ENCODE measurements at places on chromosomes 7 and 10.

GRCh38 chr10:33478089-33478674 is 143.7 kb upstream of the NRP1 start:
- no peak for DNase-seq

GRCh38 chr7:132095111-132095765 is 481.0 kb downstream of the PLXNA4 start:
- DNase-seq, result no peak

GRCh38 chr10:48205918-48206317 is 68.6 kb downstream of the FRMPD2 start:
- no peak for DNase-seq

- no peak for DNase-seq
Observed at GRCh38 chr7:99019523-99020412, 124.1 kb downstream of the SMURF1 start.

- DNase-seq, result no peak
Observed at GRCh38 chr10:79093658-79094411, 25.1 kb downstream of the ZMIZ1 start.

DNA sequence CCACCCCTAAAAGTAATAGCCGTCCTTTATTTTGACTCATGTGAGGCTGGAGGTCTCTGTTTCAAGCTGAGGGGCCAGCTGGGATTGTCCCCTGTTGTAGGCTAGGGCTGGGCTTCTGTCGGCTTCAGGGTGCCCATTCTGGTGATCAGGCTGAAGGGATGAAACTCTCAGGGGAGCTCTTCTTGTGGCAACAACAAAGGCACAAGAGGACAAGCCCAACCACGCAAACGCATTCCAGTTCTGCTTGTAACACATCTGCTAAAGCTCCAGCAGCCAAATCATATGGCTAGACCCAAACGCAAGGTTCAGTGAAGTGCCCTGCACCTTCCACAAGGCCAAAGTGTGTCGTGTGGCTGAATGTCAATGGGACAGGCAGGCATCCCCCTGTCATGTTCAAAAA is 405.7 kb downstream of the INHBA start:
- no peak for DNase-seq

DNA sequence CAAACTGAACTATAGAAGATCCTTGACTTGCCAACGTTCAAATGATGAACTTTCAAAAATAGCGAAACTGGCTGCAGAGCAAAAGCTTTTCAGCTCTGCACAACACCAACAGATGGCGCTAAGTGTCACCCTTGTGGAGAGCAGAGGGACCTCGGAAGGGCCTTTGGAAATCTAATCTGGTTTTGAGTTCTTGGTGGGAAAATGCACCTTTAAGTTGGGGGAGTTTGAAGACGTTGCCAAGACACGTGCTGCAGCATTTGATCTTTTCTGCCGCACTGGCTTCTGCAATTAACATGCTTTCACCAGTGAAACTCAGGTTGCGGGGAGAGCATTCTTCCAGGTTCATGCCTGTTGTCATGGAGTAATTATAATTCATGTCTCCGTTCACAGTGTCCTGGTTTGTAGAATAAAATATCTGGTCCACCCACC is 26.3 kb upstream of the WDR11 start:
- no peak for DNase-seq

DNA sequence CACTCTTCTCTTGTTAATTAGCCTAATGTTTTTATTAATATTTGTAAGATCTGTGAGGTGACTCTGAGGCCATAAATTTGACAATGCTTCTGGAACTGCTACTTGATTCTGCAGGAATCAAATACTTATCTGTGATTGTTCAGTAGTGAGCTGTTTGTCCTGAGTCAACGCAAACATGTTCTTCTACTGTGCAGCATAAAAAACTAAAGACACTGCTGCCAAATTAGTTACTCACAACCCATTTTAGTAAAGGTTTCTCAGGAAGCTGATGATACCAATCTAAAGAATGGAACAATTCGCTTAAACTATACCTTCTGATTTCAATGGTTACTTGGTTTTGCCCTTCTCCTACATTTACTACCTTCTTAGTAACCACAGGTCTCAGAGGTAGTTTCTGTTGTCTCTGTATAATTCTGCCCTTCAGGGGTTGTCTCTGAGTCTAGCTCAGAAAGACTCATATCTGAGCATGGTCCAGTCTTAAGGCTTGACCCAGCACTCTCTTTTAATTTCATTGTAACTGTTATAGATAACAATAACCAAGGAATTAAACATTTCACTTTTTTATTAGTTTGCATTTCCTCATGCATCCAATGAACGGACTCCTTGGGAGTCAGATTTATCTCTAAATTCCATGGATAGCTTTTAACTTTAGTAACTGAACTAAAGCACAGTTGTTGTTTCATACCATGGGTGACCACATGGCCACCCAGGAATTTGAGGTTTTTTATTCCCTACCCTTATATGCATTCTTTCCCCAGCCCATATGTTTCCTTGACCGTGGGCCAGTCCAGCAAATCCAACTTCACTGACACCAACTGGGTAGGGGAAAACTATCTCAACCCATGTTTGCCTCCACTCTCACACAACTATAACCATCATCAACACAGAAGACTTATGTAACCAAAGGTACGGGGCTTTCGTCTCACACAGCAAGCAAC is 309.5 kb upstream of the TEX47 start:
- DNase-seq, result no peak

DNA sequence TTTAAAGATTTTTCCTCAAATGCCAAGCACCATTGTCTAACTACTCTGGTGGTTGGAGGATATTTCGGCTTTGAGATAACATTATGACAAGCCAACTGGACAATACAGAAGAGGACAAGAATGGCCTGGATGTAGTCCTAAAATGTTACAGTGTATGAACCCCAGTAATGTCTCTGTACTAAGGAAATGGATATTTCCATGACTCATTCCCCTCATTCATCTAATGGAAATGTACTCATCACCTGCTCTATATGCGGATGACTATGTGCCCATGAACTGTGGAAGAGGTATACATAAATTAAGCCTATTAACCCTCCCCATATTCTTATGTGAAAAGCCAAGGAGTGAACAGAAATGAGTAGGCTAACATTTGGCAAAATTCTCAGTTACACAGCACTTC is 207.9 kb downstream of the CACNA2D1 start:
- DNase-seq, result no peak

DNA sequence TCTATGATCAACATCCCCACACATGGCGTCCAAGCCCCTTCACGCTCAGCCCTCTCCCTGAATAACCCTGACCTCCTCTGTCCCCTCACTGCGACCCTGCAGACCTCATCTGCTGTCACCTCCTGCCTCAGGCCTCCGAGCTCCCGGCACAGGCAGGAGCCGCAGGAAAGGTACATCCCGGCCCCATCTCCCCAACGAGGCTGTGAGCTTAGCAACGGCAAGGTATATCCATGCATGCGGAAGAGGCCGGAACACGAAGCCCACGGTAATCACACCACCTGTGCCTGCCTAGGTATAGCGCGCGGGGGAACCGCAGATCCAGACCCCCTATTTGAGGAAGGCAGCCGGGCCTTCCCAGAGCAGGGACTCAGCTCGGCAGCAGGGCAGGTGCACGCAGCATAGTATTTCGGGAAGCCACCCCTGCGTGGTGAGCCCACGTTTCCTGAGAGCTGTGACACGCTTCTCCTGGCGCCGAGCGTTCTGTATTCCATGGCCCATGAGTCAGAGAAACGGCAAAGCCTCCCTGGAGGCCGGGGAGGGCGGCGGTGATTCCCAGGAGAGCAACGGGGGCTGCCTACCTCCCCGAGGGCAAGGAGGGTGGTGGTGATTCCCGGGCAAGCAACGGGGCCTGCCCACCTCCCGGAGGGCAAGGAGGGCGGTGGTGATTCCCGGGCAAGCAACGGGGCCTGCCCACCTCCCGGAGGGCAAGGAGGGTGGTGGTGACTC is 50.1 kb upstream of the DNAAF5 start:
- DNase-seq, result no peak

GRCh38 chr10:19904202-19904661 is 88.0 kb downstream of the PLXDC2 start:
- DNase-seq, result no peak

GRCh38 chr10:8731121-8732095 is 676.9 kb downstream of the GATA3 start:
- no peak for DNase-seq

GRCh38 chr7:91180746-91181145 is 83.5 kb upstream of the FZD1 start:
- no peak for DNase-seq

DNA sequence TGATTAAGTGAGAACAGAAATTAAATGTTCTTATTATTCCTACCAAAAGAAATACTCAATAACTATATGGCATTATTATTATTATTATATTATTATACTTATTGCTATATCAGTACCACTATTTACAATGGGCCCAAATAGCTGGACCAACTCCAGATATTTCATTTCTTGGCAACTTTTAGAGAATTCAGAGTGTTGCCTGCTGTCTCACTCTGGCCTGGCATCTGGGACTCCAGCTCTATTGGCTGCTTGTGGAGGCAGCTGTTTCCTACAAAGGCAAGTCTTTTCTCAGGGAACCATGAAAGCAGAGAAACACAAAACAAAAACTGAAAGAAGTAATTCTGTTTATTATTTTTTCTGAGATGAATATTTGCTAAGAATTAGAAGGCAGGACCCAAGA is 105.1 kb upstream of the SORCS1 start:
- no peak for DNase-seq

DNA sequence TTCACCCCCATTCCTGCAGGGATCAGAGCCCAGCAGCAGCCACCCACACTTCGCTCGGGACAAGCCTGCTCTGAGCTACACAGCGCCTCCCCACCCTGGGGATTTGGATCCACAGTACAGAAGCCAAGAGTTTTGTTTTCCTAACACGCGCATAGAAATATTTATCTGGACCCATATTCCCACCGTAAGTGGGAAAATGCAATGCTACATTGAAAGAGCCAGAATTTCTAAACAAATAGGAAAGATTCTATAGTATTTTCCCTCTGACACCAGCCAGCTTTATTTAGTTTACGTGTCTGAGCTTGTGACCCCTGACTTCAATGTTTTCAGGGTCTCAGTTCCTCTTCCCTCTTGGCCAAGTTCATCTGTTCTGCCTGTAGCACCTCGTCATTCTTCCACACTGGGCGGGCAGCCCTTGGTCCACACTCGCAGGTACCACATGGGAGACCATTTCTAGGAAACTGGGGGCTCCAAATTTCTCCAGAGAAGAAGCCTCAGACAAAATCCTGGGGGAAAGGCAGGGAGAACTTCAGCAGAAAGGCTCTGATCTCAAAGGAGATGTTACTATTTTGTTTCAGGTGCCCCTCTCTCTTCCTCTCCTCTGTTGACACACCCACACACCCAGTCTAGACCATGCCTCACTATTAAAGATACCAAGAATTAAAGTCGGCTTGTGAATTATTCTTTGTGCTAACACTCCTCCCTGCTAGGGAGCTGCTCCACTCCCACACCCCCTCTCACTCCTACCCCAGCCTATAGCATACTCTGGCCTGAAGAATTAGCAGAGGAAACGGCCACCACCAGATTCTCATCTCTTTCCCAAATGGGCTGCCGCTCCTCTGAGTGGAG is 116.0 kb upstream of the PCGF5 start:
- DNase-seq, result no peak

GRCh38 chr10:98154076-98154475 is 19.6 kb downstream of the R3HCC1L start:
- no peak for DNase-seq

- DNase-seq, result no peak
Observed at GRCh38 chr7:73449422-73449821, 15.8 kb downstream of the FZD9 start.

GRCh38 chr10:130727766-130728490 is 583.6 kb downstream of the TCERG1L start:
- DNase-seq, result no peak

DNA sequence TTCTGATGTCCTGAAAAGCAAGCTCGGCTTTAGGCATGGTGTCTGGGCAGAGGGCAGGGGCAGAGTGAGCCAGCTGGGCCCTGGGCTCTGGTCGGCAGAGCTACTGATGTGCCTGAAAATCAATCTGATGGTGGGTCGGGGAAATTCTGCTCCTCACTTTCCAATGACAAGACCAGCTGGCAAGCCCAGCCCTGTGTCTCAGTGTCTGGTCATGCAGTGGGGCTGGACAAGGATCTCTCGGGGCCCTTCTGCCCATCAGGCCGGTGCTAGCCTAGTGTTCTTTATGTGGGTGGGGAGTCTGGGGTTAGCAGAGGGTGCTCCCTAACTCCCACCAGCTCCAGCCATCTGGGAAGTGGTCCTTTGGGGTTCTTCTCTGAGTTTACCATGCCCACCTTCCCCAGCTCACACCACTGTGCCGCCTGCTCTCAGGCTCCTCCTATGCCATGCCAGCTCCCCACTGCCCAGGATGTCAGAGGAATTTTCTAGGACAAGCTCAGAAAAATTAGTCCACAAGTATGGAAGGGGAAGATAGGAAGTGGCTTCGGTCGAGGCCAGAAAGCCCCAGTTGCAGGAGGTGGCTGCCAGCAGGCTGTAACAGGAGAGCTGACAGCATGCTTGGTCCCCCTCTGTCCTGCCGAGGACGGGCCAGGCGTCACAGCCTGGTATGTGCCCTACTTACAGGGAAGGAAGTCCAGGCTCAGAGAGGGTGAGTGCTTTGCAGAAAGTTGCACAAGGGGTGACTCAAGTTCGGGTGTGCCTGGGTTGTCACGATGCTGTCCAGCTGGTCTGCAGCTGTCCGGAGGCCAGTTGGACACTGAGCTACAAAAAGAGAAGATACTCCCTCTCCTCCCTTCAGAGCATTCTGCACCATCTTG is 135.2 kb downstream of the ADCY1 start:
- no peak for DNase-seq

DNA sequence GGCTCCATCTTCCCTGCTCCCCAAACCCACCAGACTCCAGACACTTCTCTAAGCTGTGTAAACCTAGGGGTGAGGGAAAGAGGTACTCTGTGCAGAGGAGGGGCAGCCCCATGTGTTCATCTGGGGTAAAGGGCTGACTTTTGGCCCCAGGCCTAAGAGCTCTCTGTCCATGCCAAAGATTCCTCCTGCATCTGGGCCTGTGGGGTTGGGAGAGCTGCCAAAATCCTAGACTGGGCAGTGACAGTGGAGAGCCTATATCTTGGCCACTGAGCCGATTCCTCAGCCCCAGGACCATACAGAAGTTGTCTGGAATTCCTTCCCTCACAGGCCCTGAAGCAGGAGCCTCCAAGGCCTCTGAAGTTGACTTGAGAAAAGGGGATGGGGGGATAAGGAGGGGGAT is 25.3 kb upstream of the LEP start:
- DNase-seq, result no peak

- no peak for DNase-seq
Observed at GRCh38 chr10:51072210-51072609, 2.1 kb upstream of the PRKG1 start.

GRCh38 chr7:45682836-45683555 is 108.8 kb downstream of the ADCY1 start:
- no peak for DNase-seq

GRCh38 chr7:130939321-130940095 is 205.5 kb upstream of the KLF14 start:
- no peak for DNase-seq

All from activated CD4-positive, alpha-beta T cell treated with anti-CD3 and anti-CD28 coated beads, Interleukin-2, amount 50 U/mL, for 24 hours (primary cell).